ENCODE measurements at places on chromosomes 6 and 20. TPM values are rescaled to one million over a fixed set of nuclear protein-coding genes. Genes with fewer than 3 reads are reported as not detected.
A peak's percentile ranks its signal among the peaks of the same experiment; 100 is the strongest.

DNA sequence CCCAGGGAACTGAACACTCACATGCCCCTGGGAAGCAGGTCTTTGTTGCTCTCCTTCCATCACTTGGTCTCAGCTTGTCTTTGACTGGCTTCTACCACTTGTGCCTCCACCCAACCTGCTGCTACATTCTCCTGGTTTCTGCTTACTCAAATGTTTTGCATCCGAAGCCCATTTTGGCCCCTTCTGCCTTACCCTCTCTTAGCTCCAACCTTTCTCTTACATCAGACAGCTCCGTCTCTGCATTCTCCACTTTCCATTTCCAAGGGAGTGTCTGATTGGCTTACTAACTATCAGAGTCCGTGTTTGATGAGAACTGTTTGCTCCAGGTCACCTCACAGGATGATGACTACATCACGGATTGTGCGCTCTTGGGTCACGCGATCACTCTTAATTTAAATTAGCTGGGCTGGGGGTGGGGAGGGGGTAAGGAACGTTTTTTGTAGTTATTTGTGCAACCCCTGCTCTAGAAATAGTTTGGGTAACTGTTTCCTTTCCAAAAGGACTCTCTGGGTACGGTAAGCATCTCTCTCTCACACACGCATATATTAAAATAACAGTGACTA lies 844 bp upstream of the ABRACL start:
- H3K27me3 ChIP-seq = no peaks in the 10 kb centered on the region
- peaks cover 33% of the 10 kb centered on the region for H3K4me1 ChIP-seq
- peak overlapping the region; percentile 86 for H3K27ac ChIP-seq
- DNase-seq = no peak
- peak overlapping the region; percentile 89 for H3K4me3 ChIP-seq

DNA sequence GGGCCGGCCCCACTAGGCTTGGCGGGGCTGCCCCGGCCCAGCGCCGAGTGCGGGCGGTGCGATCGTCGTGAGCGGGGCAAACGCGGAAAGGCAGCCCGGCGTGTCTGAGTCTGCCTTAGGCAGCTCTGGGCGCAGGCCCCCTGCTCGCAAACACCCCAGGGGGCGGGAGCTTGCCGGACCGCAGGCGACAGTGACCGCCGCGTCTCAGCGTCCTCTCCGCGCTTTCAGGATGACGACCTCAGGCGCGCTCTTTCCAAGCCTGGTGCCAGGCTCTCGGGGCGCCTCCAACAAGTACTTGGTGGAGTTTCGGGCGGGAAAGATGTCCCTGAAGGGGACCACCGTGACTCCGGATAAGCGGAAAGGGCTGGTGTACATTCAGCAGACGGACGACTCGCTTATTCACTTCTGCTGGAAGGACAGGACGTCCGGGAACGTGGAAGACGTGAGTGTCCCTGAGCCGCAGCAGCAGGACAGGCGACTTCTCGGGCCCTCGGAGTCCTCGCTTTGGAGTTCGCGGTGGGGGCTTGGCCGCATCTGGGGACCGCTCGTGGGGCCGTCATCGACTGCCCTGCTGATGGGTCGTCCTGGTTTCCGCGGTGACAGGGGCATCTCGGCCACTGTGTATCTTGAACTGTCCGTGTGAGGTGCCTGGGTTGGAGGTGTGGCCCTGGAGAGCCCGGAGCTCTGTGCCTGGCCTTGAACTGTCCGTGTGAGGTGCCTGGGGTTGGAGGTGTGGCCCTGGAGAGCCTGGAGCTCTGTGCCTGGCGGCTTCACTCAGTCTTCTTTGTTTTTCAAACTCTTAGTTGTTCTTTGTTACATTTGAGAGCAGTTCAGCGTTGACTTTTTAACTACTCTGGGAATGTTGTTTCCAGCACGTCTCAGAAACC lies 786 bp downstream of the ADRM1 start:
- no peaks in the 10 kb centered on the region for H3K27me3 ChIP-seq
- peak; percentile 34 for DNase-seq
- H3K36me3 ChIP-seq = peaks cover 38% of the 10 kb centered on the region

DNA sequence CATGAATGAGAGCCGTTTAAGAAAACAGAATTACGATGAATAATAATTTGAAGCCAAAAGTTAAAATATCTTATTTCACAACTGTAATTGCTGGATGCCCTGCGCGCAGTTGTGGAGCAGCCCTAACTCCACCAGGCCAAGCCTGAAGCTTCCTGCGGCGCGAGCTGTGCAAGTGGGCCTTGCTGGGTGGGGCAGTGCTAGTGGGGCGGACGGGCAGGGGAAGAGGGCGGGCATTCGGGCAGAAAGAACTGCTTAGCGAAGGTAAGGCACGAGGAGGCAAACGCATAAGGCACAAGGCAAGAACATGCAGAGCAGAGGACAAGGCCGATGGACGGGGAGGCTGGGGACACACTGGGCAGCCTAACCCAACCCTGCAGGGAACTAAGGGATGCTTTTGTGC lies 2.3 kb downstream of the HLA-DQB2 start:
- H3K27ac ChIP-seq = no peak overlapping the region
- H3K4me3 ChIP-seq = no peak overlapping the region
- no peaks in the 10 kb centered on the region for H3K36me3 ChIP-seq
- no peak for DNase-seq
- H3K4me1 ChIP-seq = no peaks in the 10 kb centered on the region
- peaks cover 21% of the 10 kb centered on the region for H3K27me3 ChIP-seq

- no peak for DNase-seq
- H3K4me1 ChIP-seq = no peaks in the 10 kb centered on the region
Observed at GRCh38 chr6:119671105-119671504, 321.5 kb upstream of the MAN1A1 start.

- no peaks in the 10 kb centered on the region for H3K27me3 ChIP-seq
- no peak overlapping the region for H3K27ac ChIP-seq
- H3K36me3 ChIP-seq = no peaks in the 10 kb centered on the region
- no peaks in the 10 kb centered on the region for H3K4me1 ChIP-seq
Observed at GRCh38 chr6:69232496-69232895, 564.3 kb downstream of the LMBRD1 start.

Gene ZSCAN16
- 8.0 TPM for total RNA-seq

DNA sequence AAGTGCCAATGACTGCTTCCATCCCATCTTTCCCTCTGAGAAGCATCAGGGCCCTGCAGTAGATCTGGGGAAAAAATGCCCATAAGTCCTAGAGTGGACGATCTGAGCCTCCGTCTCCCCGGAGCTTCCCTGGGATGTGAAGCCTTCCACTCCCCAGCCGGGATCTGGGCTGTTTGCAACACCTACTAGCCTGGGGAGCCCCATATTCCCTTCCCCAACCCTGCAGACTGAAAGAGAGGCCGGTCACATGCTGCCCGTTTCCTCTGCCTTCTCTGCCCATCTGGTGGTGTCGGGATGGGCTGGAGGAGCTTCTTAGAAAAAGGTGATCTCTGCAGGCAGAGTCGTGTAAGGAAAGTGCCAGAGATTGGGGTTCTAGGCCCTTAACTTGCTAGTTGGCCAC lies 1.1 kb downstream of the SNPH start:
- peak overlapping the region; percentile 78 for H3K27ac ChIP-seq
- peaks cover 32% of the 10 kb centered on the region for H3K4me1 ChIP-seq

GRCh38 chr20:31862506-31862905 lies 7.8 kb downstream of the DUSP15 start:
- H3K4me1 ChIP-seq = peaks cover 13% of the 10 kb centered on the region
- DNase-seq = no peak
- no peaks in the 10 kb centered on the region for H3K36me3 ChIP-seq
- no peak overlapping the region for H3K27ac ChIP-seq

Gene SUN5
- total RNA-seq = not detected

Gene PTCRA
- 1.1 TPM for total RNA-seq

GRCh38 chr6:113884011-113884410 lies 26.9 kb downstream of the MARCKS start:
- no peak overlapping the region for H3K4me3 ChIP-seq
- no peaks in the 10 kb centered on the region for H3K4me1 ChIP-seq
- peaks cover 3% of the 10 kb centered on the region for H3K27me3 ChIP-seq
- H3K36me3 ChIP-seq = no peaks in the 10 kb centered on the region
- no peak for DNase-seq
- H3K27ac ChIP-seq = no peak overlapping the region

Gene COL10A1
- not detected for total RNA-seq

DNA sequence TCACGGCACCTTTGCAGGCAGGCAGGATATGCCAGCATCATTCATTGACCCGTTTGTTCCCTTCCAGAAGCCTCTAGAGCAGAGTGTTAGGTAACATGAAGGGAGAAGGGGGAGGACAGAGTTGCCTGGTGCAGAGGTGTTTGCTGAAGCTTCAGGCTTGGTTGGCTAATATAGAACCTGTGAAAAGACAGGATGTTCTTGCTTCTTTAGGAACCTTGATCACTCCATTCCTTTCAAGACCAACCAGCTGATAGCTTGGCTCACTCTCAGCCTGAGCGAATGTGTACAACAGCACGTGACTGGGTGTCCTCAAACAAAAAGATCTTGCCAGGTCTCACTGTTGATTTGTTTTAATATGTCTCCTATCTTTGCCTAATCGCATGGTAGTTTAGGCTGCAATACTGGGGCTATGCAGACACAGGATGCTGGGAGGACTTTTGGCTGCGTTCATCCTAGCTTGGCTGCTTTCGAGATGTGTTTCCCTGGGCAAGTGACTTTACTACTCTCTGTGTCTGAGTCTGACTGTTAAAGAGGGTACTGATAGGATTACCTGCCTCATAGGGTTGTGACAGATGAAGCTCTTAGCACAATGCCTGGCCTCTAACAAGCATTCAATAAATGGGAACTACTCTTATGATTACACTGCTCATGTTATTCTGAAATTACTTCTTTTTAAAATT lies 16.0 kb downstream of the SHLD1 start:
- H3K4me3 ChIP-seq = no peak overlapping the region
- no peaks in the 10 kb centered on the region for H3K27me3 ChIP-seq
- peaks cover 8% of the 10 kb centered on the region for H3K36me3 ChIP-seq
- H3K4me1 ChIP-seq = no peaks in the 10 kb centered on the region
- no peak overlapping the region for H3K27ac ChIP-seq

GRCh38 chr20:56554869-56555268 lies 21.8 kb downstream of the FAM209B start:
- DNase-seq = no peak
- H3K36me3 ChIP-seq = no peaks in the 10 kb centered on the region
- no peak overlapping the region for H3K27ac ChIP-seq

Gene ZNF334
- 0.25 TPM for total RNA-seq

DNA sequence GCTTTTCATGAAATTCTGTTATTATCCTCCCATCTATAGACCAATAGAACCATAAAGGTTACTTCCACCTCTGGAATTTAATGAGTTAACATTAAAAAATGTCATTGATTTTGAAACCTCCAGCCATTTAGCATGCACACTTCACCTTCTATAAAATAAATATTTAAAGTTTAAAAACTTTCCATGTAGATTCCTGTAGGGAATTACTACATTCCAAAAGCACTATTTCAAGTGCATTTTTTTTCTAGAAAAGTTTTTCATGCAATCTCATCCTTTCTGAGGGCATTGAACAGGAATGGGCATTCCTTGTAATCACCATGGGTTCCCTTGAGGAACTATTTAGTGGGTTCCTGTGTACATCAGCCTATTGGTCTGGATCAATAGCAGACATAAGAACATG lies 253.8 kb upstream of the RIN2 start:
- no peaks in the 10 kb centered on the region for H3K4me1 ChIP-seq
- H3K27me3 ChIP-seq = no peaks in the 10 kb centered on the region
- no peak overlapping the region for H3K4me3 ChIP-seq
- no peaks in the 10 kb centered on the region for H3K36me3 ChIP-seq

GRCh38 chr6:13478525-13478966 lies 8.9 kb downstream of the GFOD1 start:
- peaks cover 7% of the 10 kb centered on the region for H3K27me3 ChIP-seq
- H3K4me1 ChIP-seq = no peaks in the 10 kb centered on the region
- H3K27ac ChIP-seq = no peak overlapping the region
- H3K36me3 ChIP-seq = no peaks in the 10 kb centered on the region

DNA sequence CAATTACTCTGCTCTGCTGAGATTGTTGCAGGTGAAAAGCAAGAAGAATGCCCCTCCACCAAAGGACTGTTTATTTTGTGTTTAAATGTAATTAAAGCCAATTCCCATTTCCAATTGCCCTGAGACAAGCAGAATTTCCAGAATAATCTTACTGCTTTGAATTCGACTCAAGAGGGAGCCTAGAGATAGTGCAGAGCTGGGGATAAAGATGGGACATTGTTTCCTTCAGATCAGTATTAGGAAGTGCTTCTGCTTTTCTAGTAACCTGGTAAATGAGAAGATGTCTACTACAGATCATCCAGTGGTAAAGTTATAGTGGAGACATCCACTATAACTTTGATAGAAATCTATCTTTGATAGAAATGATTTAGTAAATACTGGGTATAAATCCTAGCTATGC lies 326.9 kb downstream of the UBE3D start:
- no peaks in the 10 kb centered on the region for H3K4me1 ChIP-seq
- no peaks in the 10 kb centered on the region for H3K27me3 ChIP-seq
- H3K4me3 ChIP-seq = no peak overlapping the region

DNA sequence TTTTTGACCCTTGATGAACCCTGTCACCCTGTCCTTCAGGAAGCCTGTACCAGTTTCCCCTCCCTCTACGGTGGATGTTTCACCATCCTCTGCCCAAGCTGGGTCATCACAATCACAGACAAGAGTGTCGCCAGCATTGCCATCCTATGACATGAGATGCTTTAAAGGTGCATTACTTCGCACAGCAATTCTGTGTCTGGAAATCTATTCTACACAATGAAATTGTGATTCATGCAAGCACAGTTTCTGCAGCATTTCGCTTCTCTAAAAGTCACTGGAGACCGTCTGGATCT lies 2.5 kb upstream of the ULBP2 start:
- peaks cover 48% of the 10 kb centered on the region for H3K27me3 ChIP-seq
- peak overlapping the region; percentile 57 for H3K4me3 ChIP-seq
- no peak overlapping the region for H3K27ac ChIP-seq
- H3K36me3 ChIP-seq = no peaks in the 10 kb centered on the region
- no peak for DNase-seq
- peaks cover 39% of the 10 kb centered on the region for H3K4me1 ChIP-seq

Gene RBM24
- not detected for total RNA-seq

- no peaks in the 10 kb centered on the region for H3K36me3 ChIP-seq
- no peak overlapping the region for H3K27ac ChIP-seq
- no peak for DNase-seq
- no peaks in the 10 kb centered on the region for H3K4me1 ChIP-seq
- H3K4me3 ChIP-seq = no peak overlapping the region
Observed at GRCh38 chr6:51303338-51303737, 484.7 kb downstream of the TFAP2B start.

GRCh38 chr6:134303891-134304290 lies 14.0 kb downstream of the SGK1 start:
- H3K4me1 ChIP-seq = no peaks in the 10 kb centered on the region
- H3K27ac ChIP-seq = no peak overlapping the region
- no peaks in the 10 kb centered on the region for H3K36me3 ChIP-seq
- no peak overlapping the region for H3K4me3 ChIP-seq
- DNase-seq = no peak

DNA sequence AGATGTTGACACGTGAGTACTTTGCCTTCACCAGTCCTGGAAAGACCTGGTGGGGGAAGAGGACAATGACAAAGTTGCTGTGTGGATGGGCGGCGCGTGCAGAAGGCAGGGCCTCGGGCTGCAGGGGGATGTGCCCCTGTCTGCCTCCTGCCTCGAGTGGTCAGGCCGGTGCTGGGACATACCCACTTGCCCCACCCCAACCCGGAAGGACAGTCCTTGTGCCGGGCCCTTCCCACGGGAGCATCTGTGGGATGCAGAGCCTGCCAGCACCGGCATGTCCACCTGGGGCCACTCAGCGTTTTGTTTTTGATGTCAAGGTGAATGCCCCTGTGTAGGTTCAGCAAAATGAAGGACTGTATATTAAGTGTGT lies 60.5 kb upstream of the BHLHE23 start:
- peaks cover 5% of the 10 kb centered on the region for H3K27me3 ChIP-seq
- H3K4me3 ChIP-seq = no peak overlapping the region
- no peak for DNase-seq
- H3K27ac ChIP-seq = no peak overlapping the region

Measured in CD4-positive, CD25-positive, alpha-beta regulatory T cell (primary cell).